ENCODE measurements at places on chromosomes 12 and 14. TPM values are rescaled to one million over a fixed set of nuclear protein-coding genes. Genes with fewer than 3 reads are reported as not detected.

KRT3 gene
- total RNA-seq: not detected

CLEC4D gene
- total RNA-seq: not detected

SELPLG gene
- total RNA-seq: 52.1 TPM

C12orf60 gene
- 2.2 TPM for total RNA-seq

All from activated T-helper 2 cell treated with anti-CD3 and anti-CD28 coated beads, Interferon-gamma antibody, Interleukin-2, Interleukin-4, amounts not matched to agents 10 μg/mL and 5 μg/mL and 100 μg/mL, durations not matched to agents 14 hours and 24 hours and 36 hours (primary cell).